GM18507 (cell line): ENCODE measurements at places on chromosomes 7 and 10.

DNA sequence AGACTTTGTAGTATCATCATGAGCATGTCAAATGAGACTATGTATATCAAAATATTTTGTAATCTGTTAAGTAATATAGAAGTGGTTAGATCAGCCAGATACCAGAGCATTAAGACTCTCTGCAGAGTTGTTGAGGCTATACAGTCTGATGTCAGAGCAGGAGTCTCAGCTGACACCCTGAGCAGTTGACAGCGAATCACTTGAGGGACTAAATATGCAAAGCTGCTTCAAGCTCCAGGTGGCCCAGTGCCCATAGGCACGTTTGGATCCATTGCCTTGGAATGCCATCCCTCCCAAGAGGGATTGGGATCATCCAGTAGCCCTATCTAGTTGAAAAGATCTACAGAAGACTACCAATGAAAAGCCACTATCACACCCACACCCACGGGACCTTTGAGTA lies 210.2 kb downstream of the TAX1BP1 start:
- no peak for DNase-seq

- no peak for DNase-seq
Measured at GRCh38 chr7:133618970-133619369, 366.1 kb downstream of the EXOC4 start.

GRCh38 chr7:94367949-94368348 lies 26.7 kb upstream of the COL1A2 start:
- DNase-seq = no peak

- DNase-seq = no peak
Measured at GRCh38 chr7:34096198-34096651, 190.9 kb downstream of the BMPER start.

DNA sequence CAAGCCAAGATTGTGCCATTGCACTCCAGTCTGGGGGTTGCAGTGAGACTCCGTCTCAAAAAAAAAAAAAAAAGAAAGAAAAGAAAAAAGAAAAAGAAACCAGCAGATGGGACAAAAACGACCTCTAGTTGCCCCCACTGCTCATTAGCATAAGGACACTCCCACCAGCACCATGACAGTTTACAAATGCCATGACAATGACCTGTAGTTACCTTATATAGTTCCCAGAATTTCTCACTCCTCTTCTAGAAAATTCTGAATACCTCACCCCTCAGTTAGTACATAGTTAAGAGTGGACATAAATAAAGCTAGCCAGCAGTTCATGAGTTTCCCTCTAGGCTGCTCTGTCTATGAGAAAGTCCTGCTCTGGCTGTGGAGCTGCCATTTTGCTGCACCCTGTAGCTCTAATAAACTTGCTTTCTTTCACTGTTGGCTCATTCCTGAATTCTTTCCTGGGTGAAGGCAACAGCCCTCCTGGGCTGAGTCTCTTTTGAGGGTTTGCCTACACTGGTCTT lies 276.8 kb upstream of the AKR1E2 start:
- DNase-seq = no peak

DNA sequence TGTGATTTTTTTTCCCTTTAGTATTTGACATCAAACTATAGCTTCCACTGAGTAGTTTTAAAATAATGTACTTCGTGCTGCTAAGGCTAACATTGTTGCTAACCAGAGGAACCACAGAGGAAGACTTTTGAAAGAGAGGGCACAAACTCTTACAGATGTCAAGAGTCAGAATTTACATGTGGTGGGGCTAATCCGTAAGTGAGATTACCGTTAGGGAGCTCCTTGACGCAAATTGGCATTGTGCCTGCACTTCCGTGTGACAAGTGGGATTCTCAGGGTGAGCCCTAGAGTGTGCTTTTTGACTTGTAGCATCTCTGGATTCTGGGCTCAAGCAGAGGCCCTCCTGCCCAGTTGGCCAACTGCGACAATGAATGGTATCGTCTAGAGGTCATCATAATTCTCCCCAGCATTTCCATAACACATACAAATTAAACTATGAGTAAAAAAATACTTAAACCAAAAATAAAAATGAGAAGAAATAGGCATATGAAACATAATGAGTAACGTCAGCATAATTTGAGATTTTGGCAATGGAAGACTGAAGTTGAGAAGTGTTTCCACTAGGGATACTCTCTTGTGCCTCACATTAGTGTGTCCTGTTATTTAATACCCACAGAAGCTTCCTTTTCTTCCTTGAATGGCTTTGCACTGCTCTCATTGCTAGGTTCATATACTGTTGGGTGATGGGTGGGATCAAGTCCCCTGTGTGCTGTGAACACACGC lies 164.0 kb downstream of the SDK1 start:
- no peak for DNase-seq

GRCh38 chr10:122493761-122494160 lies 32.4 kb downstream of the HTRA1 start:
- no peak for DNase-seq

DNA sequence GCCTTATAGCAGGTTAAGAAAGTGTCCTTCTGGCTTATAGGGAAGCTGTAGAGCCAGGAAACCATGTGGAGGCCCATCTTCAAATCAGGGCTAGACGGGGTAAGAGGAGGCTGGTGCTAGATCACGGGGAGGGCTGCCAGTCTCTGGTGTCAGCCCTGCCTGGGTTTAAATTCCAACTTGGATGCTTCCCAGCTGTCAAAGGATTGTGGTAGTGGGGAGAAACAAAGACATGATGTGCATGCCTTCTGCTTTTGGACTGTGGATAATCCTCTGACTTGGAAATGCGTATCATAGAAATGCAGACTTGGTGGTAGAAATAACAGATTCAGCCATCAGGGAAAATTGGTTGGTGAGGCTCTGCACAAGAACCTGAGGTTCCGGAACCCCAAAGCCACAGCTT lies 325.6 kb downstream of the PHTF2 start:
- DNase-seq = no peak

- no peak for DNase-seq
Measured at GRCh38 chr7:2412587-2413201, 9.3 kb downstream of the CHST12 start.

- DNase-seq = no peak
Measured at GRCh38 chr10:88540351-88540750, 42.8 kb downstream of the RNLS start.

DNA sequence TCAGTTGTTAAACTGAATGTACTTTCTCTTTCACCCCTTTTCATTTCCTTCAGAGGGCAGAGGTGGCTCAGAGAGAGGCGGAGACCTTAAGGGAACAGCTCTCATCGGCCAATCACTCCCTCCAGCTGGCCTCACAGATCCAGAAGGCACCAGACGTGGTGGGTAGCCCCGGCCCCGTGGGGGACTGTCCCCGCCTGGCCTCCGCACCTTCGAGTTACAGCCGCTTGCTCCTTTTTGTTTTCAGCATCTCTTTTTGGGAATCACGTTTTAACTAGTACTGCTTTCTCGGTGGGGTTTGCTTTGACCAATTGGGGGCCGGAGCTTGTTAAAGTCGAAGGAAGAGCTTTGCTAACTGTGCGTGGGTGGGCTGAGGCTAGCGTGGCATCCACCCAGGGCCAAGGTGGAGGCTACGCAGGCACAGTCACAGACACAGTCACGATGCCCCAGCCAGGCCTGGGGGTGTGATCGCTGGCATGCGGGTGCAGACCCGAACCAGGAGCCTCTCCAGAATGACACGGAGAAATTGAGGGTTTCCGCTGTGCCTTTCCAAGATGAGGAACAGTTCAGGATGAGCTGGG lies 116.2 kb upstream of the SH2B2 start:
- no peak for DNase-seq

DNA sequence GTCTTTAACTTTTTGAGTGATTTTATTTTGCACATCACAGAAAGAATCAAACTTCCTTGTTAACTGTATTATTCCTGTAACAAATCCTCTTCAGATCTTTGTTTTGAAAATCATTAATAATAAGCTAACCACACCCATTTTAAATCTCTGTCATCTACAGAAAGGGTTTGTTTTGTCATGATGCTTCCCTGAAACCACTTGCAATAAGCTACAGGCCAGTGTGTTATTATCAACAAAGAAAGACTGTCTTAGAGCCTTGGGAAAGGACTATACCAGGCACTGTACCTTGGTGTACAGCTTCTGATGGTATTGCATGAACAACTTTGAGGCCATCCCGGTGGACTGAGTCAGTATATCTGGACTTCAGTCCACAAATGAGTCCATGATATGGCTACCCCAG lies 145.3 kb upstream of the FAM3C start:
- no peak for DNase-seq

GRCh38 chr7:40793132-40793531 lies 658.3 kb downstream of the SUGCT start:
- no peak for DNase-seq

DNA sequence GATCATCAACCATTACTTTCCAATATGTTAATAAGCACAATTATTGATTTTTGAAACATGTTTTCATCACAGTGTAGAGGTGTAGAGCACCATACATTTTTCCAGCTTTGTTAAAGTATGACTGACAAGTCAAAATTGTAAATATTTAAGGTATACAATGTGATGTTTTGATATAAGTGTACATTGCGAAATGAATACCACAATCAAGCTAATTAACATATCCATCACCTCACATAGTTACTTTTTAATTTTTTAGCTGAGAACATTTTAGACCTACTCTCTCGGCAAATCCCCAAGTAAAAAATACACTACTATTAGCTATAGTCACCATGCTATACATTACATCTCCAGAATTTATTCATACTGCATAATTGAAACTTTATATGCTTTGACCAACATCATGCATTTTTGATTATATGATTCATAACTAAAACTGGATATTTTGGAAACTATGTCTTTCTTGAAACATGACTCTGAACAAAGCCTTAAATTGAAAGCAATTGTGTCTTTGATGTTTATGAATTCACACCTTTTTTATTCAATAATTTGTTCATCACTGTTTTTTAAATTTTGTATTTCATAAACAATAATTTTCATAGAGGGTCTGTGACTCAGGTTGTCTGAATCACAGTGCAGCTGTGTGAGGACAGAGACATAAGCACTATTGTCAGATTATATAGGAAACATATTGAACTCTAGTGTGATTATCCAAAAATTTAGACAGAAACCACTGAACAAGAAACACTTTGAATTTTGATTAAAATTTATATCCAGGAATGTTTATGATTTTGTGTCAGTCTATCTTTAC lies 486.1 kb downstream of the SEMA3D start:
- no peak for DNase-seq

DNA sequence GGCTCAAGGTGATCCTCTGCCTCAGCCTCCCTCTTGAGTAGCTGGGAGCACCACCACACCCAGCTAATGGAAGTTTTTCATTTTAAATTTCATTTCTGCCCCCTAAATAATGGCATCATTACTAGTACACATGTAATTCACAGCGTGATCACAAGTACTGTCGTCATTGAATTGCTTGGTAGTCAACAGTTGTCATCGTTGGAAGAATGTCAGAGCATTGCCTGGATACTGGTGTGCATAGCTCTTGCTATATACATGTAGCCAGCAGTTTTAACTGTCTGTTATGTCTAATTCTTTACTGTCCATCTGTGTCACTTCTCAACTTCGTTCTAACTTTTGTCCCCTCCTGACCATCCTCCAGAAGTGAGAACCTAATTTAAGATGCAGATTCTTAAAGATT lies 62.1 kb downstream of the CRPPA start:
- no peak for DNase-seq

GRCh38 chr7:85866540-85866939 lies 679.7 kb upstream of the SEMA3D start:
- no peak for DNase-seq

DNA sequence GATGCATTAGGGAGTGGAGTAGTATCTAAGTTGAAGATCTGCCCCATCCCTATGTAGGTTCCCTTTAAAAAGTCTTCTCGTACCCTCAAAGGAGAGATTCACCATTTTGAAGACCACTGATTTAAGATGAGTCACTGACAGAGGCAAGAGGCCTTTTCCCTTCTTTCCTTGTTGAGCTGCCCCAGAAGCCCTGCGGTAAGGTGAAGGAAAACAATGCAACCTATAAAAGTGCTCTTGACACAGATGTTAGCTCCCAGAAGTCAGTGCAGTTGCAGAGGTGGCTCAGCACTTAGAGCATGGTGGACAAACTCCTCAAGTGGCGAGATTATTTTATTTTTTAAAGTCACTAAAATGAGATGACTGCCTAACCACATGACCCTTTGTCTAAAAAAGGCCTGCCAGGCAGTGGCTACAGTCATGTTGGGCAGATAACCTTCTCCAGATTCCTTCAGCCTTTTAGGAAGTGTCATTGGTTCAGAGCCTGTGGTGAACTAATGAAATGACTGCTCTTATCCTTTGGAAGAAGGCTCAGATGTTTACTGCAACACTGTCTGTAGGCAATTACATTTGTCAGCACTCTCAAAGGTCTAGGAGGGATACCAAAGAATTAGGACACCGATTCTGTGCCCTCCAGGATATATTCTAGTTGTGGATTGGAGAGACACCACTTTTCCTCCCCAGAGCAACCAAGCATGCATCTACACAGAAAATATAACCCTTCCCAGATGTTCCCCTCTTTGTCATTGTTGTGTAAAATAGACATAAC lies 88.7 kb downstream of the ARID5B start:
- no peak for DNase-seq

- no peak for DNase-seq
Measured at GRCh38 chr10:70804421-70804808, 11.3 kb upstream of the SGPL1 start.

DNA sequence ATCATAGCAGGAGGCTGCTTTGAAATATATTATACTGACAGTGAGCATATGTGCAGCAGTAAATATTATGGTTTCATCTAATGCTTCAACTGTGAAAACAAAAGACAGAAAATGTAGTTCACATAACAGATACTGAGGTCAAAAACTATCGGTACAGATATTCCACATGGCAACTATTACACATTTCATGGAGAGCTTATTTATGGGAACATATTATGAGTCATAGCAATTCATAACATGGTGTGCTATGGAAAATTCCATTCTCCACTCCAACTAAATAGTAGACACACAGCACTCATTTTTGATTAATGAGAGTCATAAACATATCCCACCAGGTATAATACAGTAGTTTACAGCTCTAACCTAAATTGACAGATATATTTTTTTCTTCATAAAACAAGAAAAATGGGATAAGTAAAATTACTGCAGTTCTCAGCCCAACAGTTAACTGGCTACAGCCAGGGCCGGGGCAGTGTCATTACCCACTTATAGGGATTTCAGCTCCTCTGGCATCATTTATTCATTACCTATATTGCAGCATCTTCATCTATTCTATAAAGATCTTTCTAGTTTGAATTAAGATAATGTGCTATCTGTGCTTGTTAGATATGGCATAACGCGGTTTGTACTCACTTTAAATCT lies 475.6 kb upstream of the KLF6 start:
- no peak for DNase-seq
